ENCODE measurements at places on chromosomes 2 and 18. TPM values are rescaled to one million over a fixed set of nuclear protein-coding genes. Genes with fewer than 3 reads are reported as not detected.

ERFE gene
- 0.70 TPM for polyA plus RNA-seq

SLC40A1 gene
- polyA plus RNA-seq: 103 TPM

CCL20 gene
- 0.85 TPM for polyA plus RNA-seq

GRCh38 chr2:18548621-18549020, 11.8 kb downstream of the RDH14 start:
- no peak for DNase-seq

GRCh38 chr2:185998562-185999070, 260.0 kb downstream of the FSIP2 start:
- DNase-seq: no peak

- no peak for DNase-seq
Observed at GRCh38 chr18:6150430-6150829, 255.1 kb upstream of the TMEM200C start.

DNA sequence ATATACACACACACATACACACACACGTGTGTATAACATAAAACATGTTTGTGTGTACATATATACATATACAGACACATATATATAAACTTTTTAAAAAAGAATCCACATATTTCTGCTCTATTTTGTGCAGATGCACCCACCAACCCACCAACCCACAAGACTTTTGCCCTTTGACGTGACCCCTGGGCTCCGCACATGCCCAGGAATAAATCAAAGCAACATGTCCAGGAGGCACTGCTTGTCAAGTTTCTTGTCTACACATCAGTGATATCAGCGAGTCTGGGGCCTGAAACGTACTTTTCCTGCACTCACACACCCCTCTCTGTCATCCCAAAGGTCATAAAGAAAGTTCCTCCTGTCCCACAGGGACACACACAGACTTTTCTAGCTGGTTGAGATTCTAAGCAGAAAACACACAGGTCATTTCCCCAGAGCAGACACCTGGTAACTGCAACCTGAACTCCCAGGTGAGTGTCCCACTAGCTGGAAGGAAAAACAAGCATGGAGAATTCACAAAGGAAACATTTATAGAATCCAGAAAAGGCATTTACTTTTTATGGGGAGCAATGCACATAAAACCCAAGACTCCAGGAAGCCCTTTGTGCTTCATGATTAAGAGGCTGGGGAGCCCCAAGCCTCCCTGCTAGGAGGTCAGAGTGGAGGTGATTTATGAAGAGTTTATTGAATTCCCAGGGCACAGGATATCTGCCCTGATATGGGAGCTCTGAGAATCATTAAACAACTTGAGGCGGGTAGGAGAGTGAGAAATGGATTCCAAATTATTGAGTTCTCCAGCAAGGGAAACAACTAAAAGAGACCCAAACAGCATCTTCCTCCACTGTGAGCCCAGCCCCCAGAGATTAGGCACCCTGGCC, 211.6 kb downstream of the MGAT5 start:
- no peak for DNase-seq

GRCh38 chr2:37365669-37366068, 21.2 kb downstream of the QPCT start:
- no peak for DNase-seq

Data from left renal pelvis (tissue), 4 donors.